ENCODE measurements at places on chromosomes 11 and 22.

DNA sequence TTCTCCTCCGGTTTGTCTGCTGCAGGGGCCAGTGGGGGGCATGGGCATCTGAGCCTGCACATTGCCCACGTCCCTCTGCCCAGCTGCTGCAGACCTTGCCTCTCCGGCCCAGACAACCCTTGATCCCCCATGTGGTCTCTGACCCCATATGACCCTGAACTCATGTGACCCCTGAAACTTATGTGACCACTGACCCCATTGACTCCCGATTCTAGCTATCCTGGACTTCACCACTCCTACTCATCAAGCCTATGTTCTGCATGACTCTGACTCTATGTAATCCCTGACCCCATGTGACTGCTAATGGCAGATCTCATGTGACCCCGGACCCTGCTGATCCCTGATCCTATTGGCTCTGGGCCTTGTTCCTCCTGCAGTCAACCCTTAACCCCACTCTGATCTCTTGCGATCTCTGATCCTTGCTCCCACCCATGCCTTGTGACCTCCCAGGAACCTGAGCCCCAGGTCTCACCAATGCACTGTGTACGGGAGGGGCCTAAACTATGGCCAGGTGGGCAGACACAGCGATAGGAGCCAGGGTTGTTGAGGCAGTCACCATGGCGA, 5.7 kb downstream of the LTBP3 start:
- no peak for DNase-seq

GRCh38 chr22:29039148-29039547, 22.5 kb downstream of the C22orf31 start:
- no peak for DNase-seq

DNA sequence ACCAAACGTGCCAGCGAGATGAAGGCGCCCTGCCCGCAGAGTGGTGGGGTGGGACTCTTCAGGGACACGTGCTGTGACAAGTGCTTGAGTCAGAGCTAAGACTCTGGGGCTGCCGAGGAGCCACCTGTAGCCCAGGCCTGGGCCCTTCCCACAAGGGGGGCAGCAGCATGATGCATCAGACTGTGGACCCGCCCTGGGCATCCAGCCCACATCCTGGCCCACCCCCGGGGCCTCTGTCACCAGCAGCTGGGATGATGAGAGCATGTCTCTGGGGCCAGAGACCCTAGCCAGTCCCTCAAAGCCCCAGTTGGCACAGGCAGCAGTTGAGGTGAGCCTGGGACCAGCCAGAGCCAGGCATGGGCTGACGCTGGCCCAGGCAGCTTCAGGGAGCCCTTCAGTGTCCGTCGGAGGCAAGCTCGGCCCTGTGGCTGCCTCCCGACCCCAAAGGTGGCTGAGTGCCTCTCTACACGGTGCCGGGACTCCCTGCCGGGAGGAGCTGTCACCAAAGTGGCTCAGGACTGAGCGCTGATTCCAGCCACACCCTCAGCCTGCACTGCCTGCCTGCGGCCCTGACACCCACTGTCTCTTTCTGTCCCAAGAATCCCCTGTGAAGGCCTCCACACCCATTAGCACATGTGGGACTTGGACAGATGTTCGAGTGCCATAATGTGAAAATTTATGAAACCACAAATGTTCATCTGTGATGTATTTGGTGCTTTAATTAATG, 41.3 kb downstream of the CDKN1C start:
- DNase-seq: no peak

DNA sequence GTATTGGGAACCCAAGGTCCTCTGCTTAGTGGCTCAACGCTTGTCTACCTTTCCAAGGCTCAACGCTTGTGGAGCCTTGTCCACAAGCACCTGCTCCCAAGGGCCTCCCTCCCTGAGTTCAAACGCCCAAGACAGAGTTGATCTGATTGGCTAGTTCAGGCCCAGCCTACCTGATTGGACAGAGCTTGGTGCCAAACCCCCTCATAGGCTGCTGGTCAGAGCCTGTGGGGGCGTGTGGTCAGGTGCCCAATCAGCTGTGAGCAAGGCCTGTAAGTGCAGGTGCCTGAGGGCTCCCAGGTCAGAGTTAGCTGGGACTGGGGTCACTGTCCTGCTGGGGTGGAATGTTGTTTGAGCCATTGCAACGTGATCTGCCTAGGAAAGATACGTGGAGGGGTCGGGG, 16.9 kb upstream of the TMPRSS6 start:
- no peak for DNase-seq

DNA sequence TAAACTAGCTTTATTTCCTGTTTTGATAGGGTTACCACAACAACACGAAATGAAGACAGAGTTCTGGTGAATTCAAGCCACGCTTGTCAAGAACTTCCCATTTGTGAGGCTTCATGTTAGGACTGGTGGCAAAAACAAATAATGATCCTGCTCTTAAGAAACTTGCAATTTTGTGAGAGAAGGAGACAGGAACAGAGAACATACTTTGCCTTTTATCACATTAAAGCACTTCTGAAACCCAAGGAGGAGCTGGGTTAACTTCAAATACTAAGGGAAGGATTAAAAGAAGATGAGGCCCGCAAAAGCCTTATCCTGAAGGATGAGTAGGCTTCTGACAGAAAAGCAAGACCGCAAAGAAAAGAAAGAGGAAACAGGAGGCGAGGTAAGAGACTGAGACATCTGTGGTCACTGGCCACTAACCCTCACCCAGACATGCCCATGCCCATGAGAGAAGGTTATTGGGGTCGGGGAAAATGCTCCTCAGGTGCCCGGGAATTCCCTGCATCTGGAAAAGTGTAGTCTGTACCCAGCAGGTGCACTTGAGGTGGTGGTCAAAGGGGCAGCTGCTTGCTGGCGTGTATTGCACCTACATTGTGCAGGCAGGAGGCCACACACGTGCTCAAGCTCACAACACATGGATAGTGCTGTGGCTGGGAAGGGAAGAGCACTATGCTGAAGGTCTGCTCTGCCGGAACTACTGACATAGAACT, 50.5 kb downstream of the MAPK1 start:
- no peak for DNase-seq

DNA sequence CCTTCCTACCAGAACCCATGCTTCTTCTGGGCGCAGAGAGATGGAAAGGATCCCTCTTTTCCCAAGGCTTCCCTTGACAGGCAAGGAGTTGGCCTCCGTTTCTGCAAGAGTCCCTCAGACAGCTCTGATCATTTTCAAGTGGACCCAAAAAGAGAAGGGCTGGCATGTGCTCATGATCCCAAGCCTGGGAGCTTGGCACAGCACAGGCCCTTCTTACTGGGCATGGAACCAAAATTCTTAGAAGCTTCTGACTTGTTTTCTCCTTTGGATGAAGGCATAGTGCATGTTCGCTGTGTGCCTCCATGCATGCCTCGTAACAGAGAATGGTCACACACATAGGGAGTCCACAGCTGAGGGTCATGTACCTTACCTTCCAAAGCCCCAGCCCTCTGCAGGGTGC, 449.6 kb downstream of the MIAT start:
- no peak for DNase-seq

DNA sequence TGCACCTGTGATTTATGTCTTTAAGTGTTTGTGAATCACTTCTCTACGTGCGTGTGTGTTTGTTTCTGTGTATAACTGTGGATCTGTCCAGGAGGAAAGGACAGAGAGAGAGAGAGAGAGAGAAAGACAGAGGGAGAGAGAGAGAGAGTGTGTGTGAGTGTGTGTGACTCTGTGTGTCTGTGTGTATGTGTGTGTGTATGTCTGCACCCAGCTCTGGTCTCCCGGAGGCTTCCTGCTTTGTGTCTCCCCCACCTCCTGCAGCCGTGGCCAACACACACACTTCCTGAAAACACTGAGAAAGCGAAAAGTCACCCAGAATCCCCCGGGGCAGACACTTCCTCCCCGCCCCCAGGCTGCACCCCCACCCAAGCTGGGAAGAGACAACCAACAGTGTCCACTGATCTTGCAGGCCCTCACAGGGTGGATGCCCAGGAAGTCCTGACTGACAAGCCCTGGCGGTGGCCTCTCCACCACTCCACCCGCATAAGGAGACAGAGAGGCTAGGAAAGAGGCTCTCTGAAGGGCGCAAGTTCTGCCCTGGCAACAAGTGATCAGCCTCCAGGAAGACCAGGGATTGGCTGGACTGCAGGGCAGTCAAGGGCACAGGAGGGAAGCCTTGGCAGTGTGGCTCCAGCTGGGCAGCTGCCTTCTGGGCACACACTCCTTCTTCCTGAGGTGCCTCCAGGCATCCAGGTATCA, 30.0 kb downstream of the ARAP1 start:
- DNase-seq: no peak

- no peak for DNase-seq
Observed at GRCh38 chr22:26168939-26169314, 335 bp upstream of the SEZ6L start.

DNA sequence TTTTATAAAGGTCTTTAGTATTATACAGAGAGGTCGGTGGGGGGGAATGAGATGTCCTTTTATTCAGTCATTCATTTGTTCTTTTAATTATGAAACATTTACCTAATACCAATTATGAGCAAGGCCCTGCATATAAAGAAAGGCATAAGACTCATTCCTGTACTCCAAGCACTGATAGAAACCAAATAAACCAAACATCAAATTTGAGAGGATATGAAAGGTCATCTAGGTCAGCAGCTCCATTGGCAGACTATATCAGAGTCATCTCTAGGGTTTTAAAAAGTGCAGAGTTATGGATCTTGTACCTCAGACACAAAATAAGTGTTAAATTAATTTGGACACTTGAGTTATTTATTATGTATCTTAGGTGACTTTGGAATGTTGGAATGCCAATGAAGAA, 71.5 kb downstream of the CASP12 start:
- DNase-seq: no peak

DNA sequence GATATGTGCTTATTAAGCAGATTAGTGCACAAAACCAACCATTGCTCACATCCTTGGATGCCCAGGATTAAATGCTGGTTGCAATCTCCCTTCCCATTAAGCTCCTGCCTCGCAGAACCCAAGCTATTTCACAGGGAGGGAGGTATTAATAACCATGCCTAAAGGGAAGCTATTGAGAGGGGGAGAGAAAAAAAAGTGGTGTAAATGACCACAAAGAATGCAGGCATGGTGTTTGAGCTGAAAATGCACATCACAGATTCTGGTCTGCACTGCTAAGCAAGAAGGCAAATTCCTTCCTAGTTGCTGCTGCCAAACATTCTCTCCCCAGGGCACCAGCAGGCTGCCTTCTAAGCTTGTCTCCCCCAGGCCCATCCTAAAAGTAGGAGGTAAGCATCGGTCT, 92.0 kb upstream of the ISX start:
- no peak for DNase-seq

DNA sequence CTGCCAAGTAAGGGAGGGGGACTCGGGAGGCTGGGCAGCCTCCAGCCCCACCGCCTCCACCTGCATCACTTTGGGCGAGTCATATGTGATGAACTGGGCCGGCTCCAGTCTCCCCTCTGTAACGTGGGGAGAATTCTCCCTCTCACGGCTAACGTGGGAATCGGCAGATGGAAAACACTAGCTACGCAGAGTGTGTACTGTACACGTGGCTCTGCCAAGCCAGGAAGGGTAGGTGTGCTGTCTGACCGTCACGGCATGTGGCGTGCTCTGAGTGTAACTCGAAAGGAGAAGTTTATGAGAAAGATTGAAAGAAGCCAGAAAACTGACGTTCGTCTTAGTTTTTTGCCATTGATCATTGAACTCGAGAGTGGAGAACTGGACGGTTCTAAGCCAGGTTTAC, 13.7 kb downstream of the TRMU start:
- no peak for DNase-seq

DNA sequence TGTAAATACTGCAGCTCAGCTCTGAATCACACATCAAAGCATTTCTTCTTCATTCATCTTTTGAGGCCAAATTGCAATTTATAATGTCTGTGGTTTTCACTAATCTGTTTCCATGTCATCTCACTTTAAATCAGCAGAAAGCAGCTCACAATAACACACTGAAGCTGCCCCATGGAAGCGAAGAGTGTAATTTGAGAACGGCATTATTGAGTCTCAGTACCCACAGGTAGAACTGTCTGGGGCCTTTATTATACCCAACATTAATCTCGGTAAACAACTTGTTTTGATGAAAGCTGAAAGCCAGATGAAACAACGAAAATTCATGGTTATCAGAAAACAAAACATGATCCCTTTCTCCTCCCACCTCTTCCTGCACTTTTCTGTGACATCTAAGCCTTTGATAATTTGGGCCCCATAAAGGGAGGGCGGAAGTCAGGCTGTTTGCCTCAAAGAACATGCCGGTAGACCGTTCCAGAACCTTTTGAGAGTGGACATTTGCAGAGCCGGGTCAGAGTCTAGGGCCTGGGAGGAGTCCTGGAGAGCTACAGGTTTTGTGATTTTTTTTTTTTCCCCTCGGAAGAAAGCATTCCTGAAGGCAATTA, 68.2 kb upstream of the SESN3 start:
- no peak for DNase-seq

DNA sequence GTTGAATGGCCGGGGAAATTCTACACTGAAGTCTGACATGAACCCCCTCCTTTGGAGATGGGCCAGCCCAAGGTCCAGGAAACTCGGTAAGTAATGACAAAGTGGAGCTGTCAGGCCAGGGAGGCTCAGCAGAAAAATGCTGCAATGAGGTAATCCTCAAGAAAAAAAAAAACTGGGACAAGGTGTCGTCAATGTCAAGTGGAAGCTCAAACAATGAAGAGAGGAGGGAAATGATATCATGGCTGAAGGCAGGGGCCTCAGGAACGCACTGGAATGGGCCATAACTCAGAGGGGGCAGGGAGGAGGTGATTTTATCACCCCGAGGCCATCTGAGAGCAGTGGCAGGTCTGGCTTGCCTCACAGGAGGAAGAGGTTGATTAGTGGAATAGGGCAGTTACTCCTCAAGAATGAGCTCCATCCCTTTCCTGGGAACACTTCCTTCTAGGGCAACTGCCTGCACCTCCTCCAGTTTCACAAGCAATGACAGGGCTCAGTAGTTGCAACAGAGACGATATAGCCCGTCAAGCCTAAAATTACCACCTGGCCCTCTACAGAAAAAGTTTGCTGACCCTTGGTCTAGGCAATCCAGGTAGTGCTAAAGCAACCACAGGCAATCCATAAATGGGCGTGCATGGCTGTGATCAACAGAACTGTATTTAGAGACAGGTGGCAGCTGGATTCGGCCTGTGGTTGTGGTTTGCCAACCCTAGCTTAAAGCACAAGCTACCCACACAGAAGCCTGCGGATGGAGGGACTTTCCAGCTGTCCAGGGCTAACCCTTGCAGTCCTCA, 65.2 kb downstream of the FBXO7 start:
- no peak for DNase-seq

GRCh38 chr22:47370448-47371262, 608.2 kb downstream of the TBC1D22A start:
- DNase-seq: no peak

DNA sequence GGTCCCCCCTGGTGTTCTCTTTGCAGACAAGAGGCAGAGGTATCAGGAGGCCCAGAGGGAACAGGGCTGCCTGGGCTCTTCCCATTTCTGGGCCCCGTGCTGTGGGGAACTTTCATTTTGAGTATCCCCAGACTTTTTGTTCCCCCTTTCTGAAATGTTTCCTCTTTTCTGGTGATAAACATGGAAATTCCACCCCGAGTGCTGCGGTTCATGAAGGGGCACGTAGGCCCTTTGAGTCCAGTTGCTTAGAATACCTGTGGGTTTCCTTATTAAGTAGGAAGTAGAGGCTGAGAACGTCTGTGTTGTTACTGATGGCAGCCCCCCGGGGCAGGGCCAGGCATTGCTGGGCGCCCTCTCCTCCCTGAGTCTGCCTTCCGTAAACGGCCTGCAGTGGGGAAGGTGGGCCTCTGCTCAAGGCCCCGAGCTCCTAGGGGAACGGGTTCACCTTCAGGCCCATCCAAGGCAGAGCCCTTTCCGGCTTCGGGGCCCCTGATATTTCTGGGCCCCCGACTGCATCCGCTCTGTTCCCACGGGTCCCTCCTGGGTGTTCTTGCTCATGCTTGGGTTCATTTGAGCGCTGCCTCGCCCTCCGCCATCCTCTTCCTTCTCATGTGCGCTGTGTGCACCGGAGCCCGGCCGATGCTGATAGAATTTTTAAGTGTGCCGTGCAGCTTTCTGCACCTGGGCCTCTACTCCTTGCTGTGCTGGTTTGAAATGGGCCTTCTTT, 12.0 kb downstream of the TBC1D22A start:
- no peak for DNase-seq
